NCI-H1048 (cell line): ENCODE measurements at places on chromosomes 16 and 17.

GRCh38 chr16:78363843-78364555, 264.5 kb downstream of the WWOX start:
- DNase-seq = no peak

- no peak for DNase-seq
Observed at GRCh38 chr17:50468304-50469207, at the start of gene CHAD. TSS of gene CHAD (minus strand) at chr17:50468880. CDS start at chr17:50468813, 67 bp downstream.

- no peak for DNase-seq
Observed at GRCh38 chr17:15261802-15262290, 3.3 kb downstream of the PMP22 start.

DNA sequence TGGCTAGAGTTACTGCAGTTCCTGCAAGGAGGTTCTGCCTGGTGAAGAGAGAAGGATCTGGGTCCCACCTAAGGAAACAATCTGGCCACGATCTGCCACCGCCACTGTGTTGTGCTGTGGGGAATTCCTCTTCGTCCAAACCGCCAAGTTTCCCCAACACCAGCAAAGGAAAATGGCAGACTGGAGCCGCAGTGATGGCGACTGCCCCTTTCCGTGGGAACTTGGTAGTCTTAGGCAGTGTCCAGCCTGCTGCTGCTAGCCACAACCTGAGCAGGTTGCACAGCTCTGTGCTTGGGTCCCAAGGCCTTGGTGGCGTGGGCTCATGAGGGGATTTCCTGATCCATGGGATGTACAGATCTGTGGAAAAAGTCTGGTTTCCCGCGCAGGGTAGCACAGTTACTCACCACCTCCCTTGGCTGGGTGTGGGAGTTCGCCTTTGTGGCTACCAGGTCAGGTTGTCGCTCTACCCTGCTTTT, 28.6 kb downstream of the NFATC3 start:
- DNase-seq = no peak

GRCh38 chr17:39791111-39791992, 53.6 kb downstream of the GRB7 start:
- DNase-seq = no peak

DNA sequence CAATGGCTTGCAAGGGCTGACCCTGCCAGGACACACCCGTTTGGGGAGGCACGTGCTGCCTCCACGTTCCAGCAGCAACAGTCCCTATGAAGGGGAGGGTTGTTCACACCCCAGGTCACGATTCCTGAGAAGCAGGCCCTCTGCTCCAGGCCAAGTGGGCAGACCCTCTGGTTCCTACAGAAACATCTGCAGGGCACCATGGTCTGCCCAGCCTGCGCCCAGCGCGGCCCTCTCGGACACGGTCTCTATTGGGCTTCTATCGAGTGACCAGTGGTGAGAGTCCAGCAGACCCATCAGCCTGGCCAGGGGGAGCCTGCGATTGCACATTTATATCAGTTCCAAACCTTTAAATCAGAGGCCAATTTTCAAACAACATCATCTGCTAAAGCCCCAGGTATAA, 128.3 kb downstream of the ZNF423 start:
- DNase-seq = no peak

GRCh38 chr17:8818654-8819330, 19.6 kb upstream of the MFSD6L start:
- DNase-seq = no peak

DNA sequence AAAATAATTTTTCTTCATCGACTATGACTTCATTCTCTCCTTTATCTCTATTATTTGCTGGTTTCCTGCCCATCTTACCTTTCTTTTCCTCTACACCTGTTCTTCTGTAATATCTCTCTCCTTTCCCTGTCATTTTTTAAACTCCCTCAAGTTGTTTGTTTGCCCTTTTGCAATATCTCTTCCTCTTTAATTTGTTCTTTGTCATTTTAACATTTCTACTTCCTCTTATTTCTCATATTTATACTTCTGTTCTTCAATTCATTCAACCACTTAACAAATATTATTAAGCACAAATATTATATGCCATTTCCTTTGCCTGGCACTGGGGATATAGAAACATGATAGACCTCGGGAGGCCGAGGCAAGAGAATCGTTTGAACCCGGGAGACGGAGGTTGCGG, 22.6 kb downstream of the MAP3K3 start:
- DNase-seq = no peak

GRCh38 chr17:6464446-6465041, 20.3 kb downstream of the PIMREG start:
- no peak for DNase-seq

DNA sequence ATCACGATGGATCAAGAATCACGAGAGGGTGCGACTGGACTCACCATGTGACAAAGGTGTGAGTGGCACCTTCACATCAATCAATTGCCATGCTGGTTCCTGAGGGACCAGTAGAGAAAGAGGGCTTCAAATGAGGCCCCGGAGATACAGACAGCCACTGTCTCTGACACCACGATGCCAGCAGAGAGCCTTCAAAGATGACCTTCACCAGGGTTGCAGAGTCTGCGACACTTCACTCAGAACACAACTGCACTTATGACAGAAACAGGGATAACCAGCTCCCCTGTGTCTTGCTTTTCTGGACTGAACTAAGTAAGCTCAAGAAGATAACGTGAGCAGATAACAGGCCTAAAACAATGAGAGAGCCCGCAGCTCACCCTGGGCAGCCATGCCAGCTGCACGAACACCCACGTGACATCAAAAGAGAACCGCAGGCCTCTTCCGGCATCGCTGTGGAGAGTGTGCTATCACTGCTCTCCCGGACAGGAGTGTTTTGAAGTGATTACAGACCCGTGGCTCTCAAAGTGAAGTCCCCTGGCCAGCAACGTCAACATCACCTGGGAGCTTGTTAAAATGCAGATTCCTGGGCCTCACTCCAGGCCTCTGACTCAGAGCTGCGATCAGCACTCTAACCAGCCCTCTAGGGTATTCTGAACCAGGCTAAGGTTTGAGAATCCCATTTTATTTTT, 36.4 kb downstream of the KLHDC4 start:
- DNase-seq = no peak

GRCh38 chr17:67582673-67583081, 135.1 kb upstream of the NOL11 start:
- DNase-seq = no peak

DNA sequence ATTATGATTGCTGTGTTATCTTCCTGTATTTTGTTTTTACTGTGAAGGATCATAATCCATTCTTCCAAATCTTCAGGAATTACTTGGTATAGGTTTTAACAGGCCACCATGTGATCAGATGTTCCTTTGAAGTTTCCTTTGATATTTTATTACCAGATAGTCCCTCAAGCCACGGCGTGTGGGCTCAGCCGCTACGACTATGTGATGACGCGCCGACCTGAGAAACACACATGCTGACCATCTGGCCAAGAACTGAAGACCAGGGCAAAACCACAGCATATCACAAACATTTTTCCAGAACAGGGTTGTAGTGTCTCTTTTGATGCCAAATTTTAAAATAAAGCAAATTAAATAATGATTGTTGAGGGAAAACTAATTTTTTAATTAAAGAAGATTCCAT, 47.3 kb downstream of the ZCCHC14 start:
- no peak for DNase-seq

- DNase-seq = no peak
Observed at GRCh38 chr16:23711785-23712184, 1.2 kb downstream of the ERN2 start.

- DNase-seq = no peak
Observed at GRCh38 chr16:25625620-25626019, 66.1 kb upstream of the HS3ST4 start.

DNA sequence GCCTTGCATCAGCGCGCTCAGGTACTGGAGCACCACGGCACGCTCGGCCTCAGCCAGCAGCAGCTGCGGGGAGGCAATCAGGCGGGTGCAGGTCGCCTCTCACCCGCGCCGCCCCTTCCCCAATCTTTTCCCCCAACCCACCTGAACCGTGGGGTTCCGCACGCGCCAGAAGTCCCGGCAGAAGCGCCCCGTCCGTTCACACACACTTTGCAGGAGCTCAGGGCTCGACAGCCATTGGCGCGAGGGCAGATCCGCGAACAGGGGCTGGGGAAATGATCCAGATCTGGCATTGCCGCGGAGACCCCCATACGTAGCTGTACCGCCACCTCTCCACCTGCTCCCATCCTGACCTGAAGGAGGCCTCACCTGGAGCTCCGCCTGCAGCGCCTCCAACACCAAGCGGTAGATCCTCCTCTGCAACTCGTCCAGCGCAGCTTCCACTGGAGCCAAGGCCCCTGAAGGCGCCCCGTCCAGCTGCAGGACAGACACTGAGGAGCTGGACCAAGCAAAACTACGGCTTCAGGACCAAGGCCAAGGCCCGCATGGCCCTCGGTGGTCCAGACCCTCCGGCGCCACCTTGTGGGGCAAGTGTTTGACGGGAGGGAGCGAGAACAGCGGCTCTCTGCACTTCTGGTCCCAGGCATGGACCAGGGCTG, 1.4 kb upstream of the MATCAP1 start:
- DNase-seq = no peak

DNA sequence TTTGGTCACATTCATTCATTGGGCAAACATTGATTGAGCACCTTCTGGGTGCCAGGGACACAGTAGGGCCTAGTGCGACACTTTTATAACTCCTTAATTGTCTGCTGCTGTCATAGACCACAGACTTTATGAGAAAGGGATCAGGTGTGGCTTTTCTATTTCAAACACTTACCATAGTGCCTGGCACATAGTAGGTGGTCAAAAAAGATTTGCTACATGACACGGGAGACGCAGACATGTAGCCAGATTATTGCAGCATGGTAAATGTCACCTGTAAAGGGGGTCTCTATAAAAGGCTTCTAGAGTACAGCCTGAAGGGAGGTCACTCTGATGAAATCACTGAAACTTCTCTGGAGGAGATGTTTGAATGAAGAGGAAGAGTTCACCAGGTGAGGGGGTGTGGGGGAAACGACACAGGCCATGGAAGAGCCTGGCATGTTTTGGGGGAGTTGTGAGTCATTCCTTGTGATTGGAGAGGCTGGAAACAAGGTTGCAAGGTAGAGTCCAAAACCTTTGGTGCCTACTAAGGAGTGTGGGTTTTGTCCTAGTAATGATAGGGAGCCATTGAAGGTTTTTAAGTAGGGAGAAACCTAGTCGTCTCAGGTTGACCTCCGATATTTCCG, 1.6 kb downstream of the RSAD1 start:
- no peak for DNase-seq

DNA sequence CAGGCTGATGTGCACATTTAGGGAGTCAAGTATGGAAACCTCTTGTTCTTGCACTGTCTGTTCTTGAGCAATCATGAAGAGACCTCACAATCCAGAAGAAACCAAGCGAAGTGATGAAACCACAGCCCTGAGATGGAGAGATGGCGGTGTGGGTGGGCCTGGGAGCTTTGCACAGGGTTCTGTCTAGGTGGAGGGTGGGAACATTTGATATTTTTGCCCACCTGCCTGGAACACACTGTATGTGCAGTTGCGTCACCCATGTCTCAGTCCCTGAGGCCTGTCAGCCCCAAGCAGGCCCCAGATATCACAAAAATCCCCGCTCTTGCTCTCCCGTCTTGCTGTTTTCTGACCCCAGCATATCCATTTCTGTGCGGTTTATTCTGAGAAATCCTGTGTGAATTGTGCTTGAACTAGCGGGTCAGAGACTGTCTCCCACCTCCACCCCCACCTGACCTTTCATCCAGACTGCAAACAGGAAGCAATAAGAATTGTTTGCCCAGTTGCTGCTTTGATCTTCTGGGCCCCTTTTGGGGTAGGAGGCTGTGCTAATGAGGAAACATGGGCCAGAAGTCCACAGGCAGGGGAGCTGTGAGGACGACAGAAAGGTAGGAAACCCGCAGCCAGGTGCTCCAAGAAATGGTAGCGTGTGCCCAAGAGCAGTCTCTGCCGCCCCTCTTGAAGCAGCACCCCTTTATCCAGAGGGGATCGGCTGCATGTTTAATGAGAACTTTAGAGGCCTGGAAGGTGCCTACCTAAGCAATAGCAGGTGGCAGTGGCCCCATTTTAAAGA, 183.8 kb downstream of the CCDC182 start:
- no peak for DNase-seq

- no peak for DNase-seq
Observed at GRCh38 chr16:51900221-51900780, 646.6 kb downstream of the TOX3 start.

DNA sequence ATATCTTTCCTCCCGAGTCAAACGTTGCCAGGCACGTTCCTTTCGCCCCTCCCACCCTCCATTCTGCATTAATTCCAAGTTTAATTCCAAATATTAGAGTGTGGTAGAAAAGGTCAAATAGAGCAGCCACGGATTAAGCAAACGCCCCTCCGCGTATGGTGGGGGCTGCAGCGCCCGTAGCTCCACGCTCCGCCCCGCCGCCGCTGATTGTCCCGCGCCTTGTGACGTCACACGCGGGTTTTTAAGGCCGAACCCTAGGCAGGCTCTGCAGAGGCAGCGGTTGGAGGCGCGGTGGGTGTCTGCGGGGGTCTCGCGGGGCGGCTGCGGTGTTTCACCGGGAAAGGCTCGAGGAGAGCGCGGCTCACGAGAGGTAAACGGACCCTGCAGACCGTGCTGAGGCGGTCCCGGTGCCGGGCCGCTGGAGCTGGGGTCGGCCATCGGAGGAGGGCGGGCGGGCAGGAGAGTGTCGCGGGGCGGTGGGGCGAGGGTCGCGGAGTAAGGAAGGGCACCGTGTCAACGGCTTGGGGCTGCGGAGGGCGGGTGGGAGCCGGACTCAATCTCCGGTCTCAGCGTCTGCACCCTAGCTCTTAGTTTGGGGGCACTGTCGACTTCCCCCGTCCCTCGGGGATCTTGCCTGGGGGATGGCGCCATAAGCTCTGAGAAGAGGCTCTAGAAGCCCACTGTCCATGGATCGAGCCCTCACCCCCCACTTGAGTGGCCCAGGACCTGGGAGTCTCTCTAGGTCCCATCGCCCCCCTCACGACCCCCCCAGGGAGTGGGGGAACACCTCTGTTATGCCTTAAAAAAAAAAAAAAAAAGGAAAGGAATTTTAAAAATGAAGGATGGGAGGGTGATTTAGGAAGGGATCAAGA, at the start of gene ARL4D:
TSS of gene ARL4D (plus strand) at position 270 of the 872 bp plus-strand sequence. CDS start 740 bp downstream, outside the sequence.
- DNase-seq = peak; percentile 51

- no peak for DNase-seq
Observed at GRCh38 chr16:8943966-8944759, 19.5 kb downstream of the USP7 start.

- DNase-seq = no peak
Observed at GRCh38 chr17:29257756-29258155, 11.1 kb downstream of the CRYBA1 start.

- DNase-seq = no peak
Observed at GRCh38 chr17:76543826-76544545, 4.1 kb downstream of the PRCD start.

GRCh38 chr16:53549970-53550690, 47.1 kb upstream of the AKTIP start:
- DNase-seq = peak; percentile 4
